Activated CD4-positive, alpha-beta T cell treated with anti-CD3 and anti-CD28 coated beads for 36 hours (primary cell): ENCODE measurements at places on chromosomes 5 and 9.
A peak's percentile ranks its signal among the peaks of the same experiment; 100 is the strongest.

- DNase-seq: no peak
These were observed 167.6 kb upstream of the SMIM23 start for GRCh38 chr5:171617817-171618591.

DNA sequence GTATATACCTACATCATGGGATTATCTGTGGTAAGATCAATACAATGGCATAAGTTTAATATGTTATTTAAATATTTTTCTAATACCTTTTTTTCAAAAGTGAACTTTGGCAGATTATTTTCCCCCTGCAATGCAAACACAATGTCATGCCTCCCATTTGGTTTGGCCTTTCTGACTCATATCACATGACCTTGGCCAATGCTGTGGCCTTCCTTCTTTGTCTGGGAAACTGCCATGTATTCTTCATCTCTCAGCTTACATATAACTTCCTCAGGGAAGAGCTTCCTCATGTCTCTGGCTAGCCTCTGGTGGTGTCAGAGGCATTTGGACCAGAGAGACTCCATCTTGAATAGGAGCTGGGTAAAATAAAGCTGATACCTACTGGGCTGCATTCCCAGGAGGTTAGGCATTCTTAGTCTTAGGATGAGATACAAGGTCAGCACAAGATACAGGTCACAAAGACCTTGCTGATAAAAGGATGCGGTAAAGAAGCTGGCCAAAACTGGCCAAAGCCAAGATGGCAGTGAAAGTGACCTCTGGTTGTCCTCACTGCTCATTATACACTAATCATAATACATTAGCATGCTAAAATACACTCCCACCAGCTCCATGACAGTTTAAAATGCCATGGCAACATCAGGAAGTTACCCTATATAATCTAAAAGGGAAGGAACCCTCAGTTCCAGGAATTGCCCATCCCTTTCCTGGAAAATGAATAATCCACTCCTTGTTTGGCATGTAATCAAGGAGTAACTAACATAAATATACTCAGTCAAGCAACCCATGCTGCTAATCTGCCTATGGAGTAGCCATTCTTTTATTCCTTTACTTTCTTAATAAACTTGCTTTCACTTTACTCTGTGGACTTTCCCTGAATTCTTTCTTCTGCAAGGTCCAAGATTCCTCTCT is 76.0 kb downstream of the C9orf153 start:
- DNase-seq: no peak

- DNase-seq: no peak
These were observed 477.9 kb downstream of the ACTL7B start for GRCh38 chr9:108377881-108378280.

DNA sequence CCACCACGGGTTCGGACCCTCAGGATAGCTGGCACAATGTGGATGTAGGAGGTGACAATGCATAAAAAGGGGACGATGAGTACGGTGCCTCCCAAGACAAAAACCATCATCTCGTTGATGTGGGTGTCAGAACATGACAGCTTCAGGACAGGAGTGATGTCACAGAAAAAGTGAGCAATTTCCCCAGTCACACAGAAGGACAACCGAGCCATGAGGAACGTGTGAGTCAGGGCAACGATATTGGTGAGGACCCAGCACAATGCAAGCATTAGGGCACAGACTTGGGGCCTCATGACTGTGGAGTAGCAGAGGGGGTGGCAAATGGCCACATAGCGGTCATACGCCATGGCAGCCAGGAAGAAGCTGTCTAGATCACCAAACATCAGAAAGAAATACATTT is 491 bp downstream of the OR1N1 start:
- DNase-seq: peak; percentile 41

GRCh38 chr9:36150574-36151315 is 14.2 kb downstream of the GLIPR2 start:
- no peak for DNase-seq

DNA sequence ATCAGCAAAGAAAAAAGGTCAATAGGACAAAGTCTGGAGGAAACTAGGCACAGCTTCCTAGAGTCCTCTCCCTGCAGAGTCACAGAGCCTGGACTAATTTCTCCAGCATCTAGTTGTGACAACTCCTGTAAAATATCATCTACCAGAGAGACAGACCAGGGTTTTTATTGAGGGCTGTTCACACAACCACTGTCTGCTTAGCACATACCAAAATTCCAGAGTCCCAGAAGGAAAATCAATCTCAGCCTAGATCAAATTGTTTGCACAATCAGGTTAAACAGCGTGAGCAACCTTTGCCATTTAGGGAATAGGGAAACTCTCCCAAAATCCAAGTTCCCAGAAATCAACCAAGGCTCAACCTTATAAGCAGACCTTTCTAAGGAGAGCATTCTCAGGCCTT is 190.3 kb downstream of the SYK start:
- DNase-seq: no peak

GRCh38 chr5:172672681-172673080 is 31.6 kb downstream of the NEURL1B start:
- DNase-seq: no peak

GRCh38 chr9:18359335-18359734 is 114.6 kb upstream of the ADAMTSL1 start:
- no peak for DNase-seq

- no peak for DNase-seq
These were observed 112.4 kb upstream of the SPATA31D4 start for GRCh38 chr9:81815781-81816180.

DNA sequence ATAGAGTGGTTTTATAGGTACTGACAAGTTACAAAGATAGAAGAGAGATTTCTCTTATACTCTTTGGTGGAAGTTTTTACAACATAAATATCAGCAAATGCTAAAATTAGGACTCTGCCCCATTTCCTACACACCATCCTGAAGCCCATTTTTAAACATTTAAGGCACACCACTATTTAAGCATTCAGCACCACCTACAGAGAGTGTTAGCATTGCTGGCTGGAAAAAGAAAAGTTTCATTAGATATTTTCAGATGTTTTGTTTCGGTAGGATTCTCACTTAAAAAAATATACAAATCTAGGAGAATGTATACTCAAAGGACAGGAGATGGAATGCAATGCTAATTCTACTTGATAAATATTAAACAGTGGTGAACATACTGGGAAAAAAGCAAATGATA is 192.9 kb upstream of the HAPLN1 start:
- no peak for DNase-seq

- DNase-seq: no peak
These were observed 8.5 kb downstream of the AMBP start for GRCh38 chr9:114069476-114070187.

- DNase-seq: no peak
These were observed 23.6 kb downstream of the COL27A1 start for GRCh38 chr9:114178756-114179450.

DNA sequence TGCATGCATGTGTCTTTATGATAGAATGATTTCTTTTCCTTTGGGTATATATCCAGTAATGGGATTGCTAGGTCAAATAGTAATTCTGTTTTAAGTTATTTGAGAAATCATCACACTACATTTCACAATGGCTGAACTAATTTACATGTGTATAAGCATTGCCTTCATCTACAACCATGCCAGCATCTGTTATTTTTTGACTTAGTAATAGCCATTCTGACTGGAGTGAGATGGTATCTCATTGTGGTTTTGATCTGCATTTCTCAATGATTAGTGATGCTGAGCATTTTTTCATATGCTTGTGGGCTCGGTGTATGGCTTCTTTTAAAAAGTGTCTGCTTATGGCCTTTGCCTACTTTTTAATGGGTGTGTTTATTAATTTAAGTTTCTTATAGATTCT is 102.3 kb upstream of the CCDC112 start:
- no peak for DNase-seq

DNA sequence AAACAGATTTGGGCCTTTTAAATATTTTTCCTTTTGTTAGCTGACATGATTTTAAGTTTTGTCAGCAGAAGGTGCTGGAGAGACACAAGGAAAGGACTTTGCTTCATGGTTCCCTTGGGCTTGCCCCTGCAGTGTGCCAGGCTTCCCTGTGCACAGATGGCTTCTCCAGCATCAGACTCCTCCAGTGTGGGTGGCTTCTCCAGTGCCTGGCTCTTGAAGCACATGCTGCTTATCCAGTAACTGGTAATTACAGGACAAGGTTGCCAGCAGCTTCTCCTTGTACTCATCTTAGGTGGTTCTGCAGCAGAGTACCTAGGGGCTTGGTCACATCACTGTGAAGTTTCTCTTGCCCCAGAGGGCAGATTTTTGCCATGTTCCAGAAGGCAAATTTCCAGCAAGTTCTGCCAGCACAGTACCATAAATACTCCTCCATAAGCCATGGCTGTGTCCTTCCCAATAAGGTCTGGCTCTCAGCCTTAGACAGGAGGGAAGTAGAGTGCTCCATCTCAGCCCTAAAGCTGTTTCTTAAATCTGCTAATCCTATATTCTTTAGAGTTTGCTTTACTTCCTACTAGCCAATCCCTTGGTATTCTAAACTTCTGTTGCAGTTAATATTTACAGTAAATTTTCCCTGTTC is 62.4 kb downstream of the PJA2 start:
- DNase-seq: no peak

GRCh38 chr9:92962846-92963245 is 15.5 kb downstream of the FGD3 start:
- DNase-seq: no peak

DNA sequence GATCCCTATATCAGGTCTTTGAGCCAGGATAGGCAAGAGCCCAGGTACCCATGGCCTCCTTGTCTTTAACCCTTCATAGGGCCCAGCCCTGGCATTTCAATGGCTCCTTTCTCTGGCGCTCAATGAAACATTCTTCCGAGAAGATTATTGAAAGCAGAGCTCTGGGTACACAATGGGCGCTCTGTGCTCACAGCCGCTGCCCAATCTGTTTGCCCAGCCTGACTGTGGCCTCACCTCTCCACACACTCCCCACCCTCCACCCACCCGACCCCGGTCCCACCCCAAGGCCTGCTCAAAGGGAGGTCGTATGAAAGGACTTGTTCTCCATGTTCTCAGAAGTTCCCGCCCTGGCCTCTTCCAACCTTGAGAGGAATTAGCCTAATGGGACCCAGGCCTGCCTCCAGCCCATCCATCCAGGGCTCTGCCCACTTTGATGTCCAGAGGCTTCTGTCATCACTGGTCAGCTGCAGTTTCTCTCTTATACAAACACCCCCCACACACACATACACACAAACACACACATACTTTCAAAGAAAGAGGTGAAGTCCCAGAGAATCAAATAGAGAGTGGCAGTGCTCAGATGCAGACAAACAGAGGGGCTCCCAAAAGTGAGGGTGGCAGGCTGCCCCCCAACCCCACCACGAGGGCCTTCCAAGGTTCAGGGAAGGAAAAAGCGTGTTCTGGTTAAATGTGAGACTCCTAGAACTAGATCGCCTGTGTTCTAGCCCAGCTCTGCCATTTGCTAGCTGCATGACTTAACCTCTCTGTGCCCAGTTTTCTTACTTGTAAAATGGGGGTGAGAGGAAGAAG is 5.1 kb upstream of the ARSI start:
- no peak for DNase-seq

- DNase-seq: no peak
These were observed 54.0 kb upstream of the HSPB3 start for GRCh38 chr5:54401515-54401914.

- peak; percentile 65 for DNase-seq
These were observed 186.7 kb downstream of the PDZD2 start for GRCh38 chr5:31825518-31826068.

DNA sequence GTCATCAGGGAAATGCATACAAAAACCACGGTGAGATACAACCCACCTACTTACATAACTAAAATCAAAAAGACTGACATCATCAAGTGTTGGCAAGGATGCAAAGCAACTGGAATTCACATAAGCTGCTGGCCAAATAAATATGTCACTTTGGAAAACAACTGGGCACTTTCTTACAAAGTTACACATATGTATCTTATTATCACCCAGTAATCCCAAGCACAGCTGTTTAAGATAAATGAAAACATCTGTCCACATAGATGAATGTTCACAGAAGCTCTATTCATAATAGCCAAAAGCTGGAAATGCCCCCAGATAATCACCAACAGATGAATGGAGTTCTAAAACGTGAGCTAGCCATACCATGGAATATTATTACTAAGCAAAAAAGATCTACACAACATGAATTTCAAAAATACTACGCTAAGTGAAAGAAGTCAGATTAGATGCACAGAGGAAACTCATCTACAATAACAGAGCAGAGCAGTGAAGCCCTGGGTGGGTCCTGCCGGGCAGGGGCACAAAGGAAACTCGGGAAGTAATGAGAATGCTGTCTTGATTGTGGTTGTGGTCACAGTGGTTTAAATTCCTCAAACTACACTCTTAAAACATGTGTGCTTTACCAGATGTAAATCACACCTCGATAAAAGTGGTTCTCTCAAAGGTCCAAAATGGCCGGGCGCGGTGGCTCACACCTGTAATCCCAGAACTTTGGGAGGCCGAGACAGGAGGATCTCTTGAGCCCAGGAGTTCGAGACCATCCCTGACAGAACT is 8.5 kb downstream of the CAMSAP1 start:
- peak; percentile 22 for DNase-seq

GRCh38 chr9:121598167-121598964 is 53.1 kb upstream of the DAB2IP start:
- no peak for DNase-seq

- DNase-seq: no peak
These were observed 137.8 kb upstream of the MAP1B start for GRCh38 chr5:71969460-71969859.

DNA sequence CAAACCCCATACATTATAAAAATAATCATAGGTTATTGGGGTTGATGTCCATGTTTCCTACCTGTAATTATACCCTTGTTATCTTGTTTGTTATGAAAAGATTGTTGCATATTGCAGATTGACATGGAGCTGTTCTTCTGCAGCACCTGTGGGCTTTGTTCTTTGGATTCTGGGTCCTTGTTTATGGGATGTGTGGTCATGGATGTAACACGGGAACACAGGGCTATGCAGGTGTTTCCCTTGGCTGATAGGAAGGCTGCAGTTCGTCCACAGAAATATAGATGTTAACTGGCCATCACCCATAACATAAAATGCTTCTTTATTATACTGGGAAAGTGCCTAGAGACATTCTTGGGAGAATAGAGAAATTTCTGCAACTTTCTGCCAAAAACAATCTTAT is 77.9 kb downstream of the FBXL7 start:
- no peak for DNase-seq

DNA sequence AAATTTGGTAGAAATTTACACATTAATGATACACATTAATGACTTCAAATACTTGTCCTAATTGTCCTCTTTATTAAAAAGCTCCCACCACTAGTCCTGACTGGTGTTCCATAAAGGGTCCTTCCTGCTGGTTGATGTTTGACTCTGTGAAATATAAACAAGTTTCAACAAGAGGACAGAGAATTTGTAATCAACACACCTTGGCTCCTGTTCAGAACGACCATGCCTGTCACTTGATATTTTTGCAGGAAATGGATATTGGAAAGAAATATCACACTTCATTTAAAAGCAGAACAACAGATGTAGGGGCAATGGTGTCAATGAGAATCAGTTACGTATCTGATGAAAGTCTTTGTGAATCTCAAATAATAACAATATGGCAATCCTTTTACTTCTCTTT is 211.7 kb downstream of the ENC1 start:
- DNase-seq: no peak

DNA sequence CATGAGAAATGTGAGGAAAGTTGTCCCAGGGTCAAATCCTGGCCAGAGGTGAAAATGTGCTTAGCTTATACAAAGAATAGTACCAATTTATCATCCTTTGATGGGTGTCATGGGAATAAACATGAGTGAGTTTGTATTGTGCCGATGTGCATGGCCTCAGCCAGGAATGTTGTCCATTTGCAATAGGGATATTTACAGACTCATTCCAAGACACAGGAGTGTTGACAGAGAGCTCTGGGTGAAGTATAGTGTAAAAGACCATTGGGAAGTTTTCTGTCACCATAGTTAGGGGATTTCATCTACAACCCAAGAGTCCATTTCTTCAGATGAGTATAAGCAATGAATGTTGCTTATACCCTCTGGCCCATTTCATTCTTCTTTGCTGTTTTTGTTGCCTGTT is 160.1 kb downstream of the DMAC1 start:
- DNase-seq: no peak
